Activated CD8-positive, alpha-beta memory T cell treated with anti-CD3 and anti-CD28 coated beads, Interleukin-2, amount 10 ng/mL, durations not matched to agents 7 days and 5 days (primary cell): ENCODE measurements at places on chromosomes 2 and 18.

GRCh38 chr2:117858892-117859531 lies 44.5 kb downstream of the DDX18 start:
- DNase-seq: no peak

- no peak for DNase-seq
Observed at GRCh38 chr2:225889452-225889851, 489.9 kb downstream of the NYAP2 start.

DNA sequence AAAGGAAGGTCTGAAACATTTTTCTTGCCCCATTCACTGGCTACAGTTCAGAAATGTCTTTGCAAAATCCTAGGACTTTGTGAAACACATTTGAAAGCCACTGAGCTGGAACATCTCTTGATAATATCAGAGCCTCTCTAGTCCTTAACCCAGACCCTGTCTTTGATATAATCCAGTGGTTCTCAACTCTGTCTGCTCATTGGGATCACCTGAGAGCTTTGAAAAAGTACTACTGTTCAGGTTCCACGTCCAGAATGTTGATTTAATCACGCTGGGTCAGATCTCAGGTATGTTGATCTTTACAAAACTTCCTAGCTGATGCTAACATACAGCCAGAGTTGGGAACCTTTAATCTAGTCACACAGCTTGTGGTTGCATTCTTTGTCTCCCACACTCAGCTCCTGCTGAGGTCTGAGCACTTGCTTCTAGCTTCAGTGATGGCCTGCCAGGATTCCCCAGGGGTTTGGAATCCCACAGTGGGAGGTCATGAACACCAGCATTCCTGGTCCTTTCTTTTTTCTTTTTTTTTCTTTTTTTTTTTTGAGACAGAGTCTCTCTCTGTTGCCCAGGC lies 262.7 kb downstream of the SETBP1 start:
- no peak for DNase-seq

DNA sequence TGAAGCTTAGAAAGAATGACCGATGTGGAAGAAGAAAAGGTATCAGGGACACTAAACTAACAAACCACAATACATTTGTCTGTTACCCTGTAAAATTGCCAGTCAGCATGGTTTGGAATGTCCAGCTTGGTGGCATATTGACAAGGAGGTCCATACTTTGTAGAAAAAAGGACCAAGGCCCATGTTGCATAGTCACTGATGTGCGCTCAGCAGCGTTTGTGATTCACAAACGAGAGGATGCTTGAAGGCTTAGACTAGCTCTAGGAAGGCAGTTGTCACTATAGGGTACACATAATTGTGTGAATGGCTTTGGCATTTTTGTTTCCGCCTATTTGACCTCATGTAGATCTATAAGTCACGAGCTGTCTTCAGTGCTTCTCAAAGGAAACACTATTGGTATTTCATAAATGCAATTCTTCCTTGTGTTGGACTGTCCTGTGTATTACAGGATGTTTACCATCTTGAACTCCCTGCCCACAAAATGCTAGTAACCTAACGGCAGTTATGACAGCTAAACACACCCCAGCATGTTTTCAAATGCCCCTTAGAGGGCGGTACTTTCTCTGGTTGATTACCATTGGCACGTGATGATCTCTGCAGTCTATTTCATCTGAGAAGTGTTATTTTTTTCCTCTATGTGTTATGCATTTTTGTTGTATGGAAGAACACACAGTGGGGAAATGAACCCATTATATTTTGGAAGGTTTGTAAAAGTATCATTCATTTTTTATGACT lies 304.2 kb downstream of the CYRIA start:
- no peak for DNase-seq

DNA sequence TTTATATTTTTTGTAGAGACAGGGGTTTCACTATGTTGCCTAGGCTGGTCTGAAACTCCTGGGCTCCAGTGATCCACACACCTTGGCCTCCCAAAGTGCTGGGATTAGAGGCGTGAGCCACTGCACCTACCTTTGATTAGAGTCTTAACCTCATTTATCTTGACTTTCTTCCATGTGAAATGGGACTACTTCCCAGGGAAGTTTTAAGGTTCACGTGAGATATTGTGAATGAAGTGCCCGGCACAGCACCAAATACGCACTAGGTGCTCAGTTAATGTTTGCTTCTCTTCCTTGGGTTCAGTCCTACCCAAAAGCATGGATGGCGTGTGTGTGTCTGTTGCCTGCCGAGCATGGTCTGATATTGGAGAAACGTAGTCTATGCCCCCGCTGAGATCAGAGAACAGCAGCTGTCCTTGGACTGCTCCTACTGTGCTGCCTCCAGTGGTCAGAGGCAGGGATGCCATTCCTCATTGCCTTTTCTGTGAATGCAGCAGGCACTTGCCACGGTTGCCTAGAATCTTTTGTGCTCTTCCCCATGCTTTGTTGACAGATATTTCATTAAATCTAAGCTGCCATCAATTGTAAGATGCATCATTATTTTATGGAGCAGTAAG lies 12.3 kb upstream of the TFCP2L1 start:
- peak; percentile 37 for DNase-seq

- DNase-seq: no peak
Observed at GRCh38 chr18:14098428-14098827, 33.8 kb downstream of the ZNF519 start.

- DNase-seq: no peak
Observed at GRCh38 chr2:190188289-190188688, 125.8 kb upstream of the MSTN start.

DNA sequence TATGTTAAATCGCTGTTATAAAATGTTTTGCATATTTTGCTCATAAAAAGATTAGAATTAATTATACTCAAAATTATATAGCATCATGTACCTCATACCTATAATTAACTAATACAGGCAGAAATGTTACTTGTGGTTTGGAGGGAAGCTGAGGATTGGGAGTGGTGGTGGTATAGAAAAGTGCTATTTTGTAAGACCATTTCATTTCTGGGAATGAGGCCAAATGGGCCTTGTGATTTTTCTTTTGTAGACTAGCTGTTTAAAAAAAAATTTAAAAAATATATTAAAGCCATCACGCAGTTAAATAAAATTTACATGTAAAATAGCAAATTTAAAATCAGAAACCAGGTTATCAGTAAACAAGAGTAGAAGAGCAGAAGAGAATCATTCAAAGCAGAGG lies 560.8 kb upstream of the FAM98A start:
- no peak for DNase-seq

DNA sequence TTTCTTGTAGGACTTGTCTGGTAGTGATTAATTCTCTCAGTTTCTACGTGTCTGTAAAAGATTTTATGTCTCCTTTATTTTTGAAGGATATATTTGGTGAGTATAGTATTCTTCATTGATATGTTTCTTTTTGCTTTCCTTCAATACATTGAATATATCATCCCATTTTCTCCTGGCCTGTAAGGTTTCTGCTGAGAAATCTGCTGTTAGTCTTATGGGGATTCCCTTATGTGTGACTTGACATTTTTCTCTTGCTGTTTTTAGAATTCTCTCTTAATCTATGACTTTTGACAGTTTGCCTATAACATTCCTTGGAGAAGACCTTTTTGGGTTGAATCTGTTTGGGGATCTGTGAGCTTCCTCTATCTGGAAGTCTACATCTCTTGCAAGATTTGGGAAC lies 281.0 kb upstream of the MEIS1 start:
- DNase-seq: no peak

DNA sequence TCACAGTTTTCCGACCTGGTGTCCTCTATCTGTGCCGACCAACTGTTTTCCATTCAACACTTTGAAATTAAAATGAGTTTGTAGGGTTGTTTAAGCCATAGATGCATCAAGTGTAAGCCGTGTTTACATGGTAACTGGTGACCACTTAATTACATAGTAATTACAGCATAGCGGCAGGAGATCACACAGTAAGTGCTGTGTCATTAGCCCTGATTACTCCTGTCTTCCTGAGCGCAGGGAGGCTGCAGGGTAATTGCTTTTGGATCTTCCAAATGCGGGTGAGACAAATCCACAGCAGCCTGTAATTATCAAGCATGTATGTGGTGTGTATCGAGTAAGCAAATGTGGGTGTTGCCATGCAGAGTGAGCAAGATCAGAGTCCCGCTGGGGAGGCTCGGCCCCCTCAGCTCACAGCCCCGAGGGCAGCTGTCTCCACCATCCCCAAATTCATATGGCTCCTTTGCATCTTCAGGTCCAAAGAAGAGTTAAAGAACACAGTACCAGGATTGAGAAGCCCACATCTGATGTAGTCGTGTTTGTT lies 71.5 kb upstream of the HDAC4 start:
- DNase-seq: no peak
